ENCODE measurements at places on chromosomes 11 and 22. TPM values are rescaled to one million over a fixed set of nuclear protein-coding genes. Genes with fewer than 3 reads are reported as not detected.
A peak's percentile ranks its signal among the peaks of the same experiment; 100 is the strongest.

- no peak for DNase-seq
These were observed 5.9 kb downstream of the METTL15 start for GRCh38 chr11:28114116-28114515.

LRRC10B gene
- 0.23 TPM for total RNA-seq

- DNase-seq: no peak
These were observed 17.2 kb downstream of the CD6 start for GRCh38 chr11:60988658-60989057.

OR2AG2 gene
- total RNA-seq: 0.18 TPM

GRCh38 chr22:22180738-22181285 lies 63.8 kb upstream of the VPREB1 start:
- DNase-seq: no peak

MEI1 gene
- total RNA-seq: 0.18 TPM

DNA sequence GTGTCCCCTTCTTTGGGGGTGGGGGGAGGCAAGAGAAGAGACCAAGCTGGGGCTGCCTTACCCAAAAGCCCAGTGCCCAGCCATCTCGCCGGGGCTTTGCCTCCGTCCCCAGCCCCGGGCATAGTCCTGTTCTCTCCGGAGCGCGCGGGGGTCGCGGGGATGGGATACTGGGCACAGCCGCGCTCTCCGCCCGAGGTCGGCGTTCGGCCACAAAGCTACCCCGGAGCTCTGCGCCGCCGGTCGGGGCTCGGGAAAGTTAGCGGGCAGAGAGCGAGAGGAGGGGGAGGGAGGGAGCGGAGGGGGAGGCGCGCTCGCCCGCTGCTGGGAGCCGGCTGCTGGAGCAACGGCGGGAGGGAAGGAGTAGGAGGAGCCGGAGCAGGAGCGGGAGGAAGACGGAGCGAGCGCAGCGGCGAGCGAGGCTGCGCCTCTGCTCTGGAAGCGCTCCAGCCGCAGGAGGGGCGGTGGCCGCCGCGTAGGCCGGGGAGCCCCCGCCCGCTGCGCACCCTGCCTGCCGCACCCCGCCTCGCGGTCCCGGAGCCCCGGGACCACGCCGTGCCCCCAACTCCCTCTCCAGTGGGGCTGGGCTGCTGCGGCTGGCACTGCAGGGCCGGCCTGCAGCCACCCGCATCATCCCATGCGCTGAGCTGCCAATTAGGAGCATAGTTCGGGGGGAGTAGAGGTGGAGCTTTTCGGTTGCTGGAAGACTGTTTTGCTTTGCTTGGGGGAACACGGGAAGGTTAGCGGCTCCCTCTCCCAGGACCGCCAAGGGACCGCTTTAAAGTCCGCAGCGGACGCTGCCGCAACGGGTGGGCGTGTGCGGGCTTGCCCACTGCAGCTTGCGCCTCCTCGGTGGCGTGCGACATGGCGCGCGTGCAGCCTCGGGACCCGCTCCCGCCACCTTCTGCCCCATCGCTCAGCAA lies at the start of gene SCN4B:
Gene SCN4B (minus strand): TSS at position 272 of the 920 bp plus-strand sequence. CDS start 150 bp downstream, at position 122.
- no peak for DNase-seq

- no peak for DNase-seq
These were observed 32.8 kb downstream of the CELSR1 start for GRCh38 chr22:46504584-46504983.

PKDREJ gene
- total RNA-seq: not detected

- DNase-seq: no peak
These were observed 74.2 kb downstream of the ZBTB16 start for GRCh38 chr11:114133548-114134329.

GRCh38 chr11:104462341-104462740 lies 298.4 kb upstream of the PDGFD start:
- no peak for DNase-seq

GRCh38 chr11:926341-926916 lies 759 bp downstream of the AP2A2 start:
- no peak for DNase-seq

- no peak for DNase-seq
These were observed 9.9 kb downstream of the OVCH2 start for GRCh38 chr11:7696424-7696823.

NNMT gene
- 1.7 TPM for total RNA-seq

PRRG4 gene
- 0.87 TPM for total RNA-seq

OR8A1 gene
- total RNA-seq: not detected

ANKK1 gene
- total RNA-seq: 0.08 TPM

GRCh38 chr11:75161506-75162095 lies 10.7 kb downstream of the SLCO2B1 start:
- no peak for DNase-seq

DNA sequence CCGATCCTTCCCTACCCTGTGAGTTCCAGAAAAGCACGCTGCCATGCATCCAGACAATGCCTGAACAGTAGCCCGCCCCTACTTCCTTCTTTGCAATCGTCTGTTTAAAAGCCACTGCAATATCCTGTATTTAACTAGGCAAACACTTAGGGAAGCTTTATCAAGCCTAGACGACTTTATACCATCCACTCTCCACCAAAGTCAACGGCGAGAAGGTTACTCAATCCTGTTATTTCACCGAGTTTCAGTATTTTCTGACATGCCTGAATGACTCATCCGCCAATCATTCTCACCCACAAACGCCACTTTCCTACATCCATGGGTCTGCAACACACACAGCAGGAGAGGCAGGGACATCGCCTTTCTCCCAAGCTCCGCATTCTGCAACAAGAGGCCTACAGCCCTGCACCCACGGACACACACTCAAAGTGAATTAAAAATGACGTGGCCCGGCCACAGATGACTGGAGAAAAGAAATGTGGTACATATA lies 9.3 kb downstream of the CELSR1 start:
- DNase-seq: no peak

DNA sequence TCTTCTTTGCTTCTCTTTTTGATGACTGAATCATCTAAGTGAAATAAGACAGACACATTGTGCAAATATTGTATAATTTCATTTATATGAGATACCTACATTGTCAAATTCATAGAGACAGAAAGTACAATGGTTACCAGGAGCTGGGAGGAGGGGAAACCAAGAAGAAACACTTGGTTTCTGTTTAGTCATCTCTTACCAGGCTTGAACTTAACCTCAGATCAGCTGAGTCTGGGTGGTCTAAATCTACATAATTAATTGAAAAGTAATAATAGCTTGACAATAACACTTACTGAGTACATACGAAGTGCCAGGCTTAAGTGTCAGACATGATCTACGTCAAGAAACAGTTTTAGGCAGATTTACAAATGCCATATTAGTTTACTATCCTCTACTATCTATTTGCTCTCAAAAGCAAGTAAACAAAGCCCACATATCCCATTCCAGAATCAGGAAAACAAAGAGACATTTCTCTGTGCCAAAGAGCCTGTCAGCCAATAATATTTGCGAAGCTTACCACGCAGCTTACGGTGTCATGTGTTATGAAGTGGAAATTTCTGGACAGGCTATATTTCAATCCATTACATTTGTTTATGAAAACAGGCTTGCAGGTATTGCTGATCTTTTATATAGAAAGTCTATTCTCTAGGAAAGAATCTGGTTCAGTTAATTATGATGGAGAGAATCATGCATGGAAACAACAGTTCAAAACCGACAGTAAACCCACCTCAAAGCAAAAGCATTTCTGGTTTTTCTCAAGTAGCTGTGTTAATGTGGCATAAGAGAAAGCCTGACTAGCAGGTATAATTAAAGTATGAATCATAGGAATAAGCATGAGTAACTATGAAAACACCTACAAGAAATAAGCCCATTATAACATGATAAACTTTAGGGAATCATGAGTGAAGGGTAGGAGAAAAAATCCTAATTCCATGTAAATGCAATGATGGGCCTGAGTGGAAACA lies 2.7 kb upstream of the ARHGAP42 start:
- peak; percentile 67 for DNase-seq

DNA sequence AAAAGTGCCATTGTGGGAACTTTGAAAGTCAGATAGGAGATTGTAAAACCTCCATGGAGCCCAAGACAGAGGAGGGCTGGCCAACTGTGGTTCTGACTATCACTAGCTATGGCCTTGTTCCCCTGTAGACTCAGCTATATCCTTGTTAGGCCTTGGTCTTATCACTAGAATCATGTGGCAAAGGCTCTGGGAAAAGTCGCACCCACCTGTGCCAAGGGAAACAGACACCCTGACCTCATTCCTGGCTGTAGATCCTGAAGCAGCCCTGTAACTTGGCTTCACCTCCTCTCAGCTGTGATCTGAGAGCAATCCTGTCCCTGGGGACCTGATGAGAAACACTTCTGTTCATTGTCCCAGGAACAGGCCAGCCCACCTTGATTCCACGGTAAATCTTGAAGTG lies 566.2 kb downstream of the TMEM135 start:
- DNase-seq: no peak

DNA sequence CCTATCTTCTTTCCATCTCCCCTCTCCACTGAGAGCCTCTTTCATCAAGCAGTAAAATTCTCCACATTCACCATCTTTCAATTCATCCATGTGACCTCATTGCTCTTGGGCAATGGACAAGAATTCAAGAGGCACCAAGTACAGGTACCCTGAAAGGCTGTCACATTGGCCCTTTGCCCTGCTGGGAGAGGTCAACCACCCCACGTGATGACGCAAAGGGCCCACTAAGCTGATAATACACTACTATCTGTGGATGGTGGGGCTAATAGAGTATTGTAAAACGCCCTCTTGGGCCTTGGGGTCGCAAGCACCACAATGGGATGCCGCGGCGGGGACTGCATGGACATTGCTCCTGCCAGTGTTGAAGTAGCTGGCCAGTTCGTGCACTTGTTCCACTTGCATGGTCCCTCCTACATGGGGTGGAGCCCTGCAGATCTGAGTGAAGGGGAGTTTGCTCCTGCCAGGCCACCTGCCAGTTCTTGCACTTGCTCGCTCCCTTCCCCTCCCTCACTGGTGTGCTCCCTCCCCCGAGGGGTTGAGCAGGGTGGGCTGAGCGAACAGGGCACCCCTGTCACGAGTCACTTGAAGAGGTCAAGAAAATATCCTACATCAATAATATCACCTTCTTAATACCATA lies 1578.8 kb upstream of the RAG2 start:
- DNase-seq: no peak

- DNase-seq: peak; percentile 79
These were observed 29.9 kb upstream of the AQP11 start for GRCh38 chr11:77559686-77560401.

DNA sequence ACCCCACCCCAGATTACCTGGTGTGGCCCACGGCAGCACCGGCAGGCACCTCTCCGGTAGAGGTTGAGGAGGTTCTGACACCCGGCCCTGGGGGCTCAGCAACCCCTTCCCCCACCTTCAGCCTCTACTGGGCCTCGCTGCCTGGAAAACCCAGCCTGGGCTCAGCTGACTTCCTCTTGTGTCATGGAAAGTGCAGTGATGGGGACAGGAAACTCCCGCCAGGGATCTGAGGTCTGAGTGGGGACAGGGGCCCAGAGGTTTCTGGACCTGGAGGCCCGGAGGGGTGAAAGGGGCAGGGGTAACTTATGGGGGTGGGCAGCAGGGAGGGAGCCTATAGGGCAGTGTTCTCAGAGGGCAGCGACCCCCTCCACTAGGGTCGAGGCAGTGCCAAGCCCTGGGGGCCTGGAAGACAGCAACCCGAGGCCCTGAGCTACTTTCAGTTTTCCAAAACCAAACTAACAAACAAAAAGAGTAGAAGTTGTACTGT lies 10.0 kb upstream of the CD5 start:
- DNase-seq: no peak
